ENCODE measurements at places on chromosomes 4 and X.

DNA sequence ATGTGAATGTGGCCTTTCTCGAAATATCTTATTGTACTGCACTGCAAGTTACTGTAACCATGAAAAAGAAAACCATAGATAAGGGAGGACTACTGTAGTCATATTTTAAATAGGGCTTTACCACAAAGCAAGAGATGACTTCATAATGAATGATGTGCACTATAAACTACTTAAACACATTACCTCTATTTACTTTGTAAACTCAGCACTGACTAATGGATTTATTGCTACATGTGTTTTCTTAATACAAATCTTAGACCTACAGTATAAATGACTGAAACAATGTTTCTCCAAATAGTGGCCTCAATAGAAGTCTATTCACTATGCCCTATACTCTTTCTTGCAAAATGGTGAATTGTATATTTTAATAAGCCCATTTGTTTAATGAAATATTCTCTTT, 61.1 kb downstream of the HDX start:
- no peak for DNase-seq
- no peak overlapping the region for H3K4me3 ChIP-seq
- no peak overlapping the region for H3K27ac ChIP-seq
- H3K36me3 ChIP-seq: peaks cover 18% of the 10 kb centered on the region
- no peaks in the 10 kb centered on the region for H3K4me1 ChIP-seq

DNA sequence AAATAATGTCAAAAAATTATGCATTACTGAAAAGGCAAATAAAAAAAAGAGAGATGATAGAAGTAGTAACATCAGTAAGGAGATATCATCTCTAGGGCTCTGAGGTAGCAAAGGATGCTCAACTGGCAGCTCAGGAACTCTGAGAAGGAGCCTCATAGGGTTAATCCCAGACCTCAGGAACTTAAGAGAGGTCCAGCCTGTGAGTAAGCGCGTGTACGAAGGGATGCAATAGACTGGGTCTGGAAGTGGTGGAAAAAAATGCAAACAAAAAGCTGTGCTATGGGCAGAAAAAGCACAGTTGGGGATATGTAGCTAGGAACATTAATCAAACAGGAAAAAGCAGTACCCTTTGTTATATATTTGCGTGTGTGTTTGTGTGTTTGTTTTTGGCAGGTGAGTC, 282.0 kb downstream of the GALNTL6 start:
- H3K4me3 ChIP-seq: no peak overlapping the region
- DNase-seq: no peak
- H3K27me3 ChIP-seq: no peaks in the 10 kb centered on the region

DNA sequence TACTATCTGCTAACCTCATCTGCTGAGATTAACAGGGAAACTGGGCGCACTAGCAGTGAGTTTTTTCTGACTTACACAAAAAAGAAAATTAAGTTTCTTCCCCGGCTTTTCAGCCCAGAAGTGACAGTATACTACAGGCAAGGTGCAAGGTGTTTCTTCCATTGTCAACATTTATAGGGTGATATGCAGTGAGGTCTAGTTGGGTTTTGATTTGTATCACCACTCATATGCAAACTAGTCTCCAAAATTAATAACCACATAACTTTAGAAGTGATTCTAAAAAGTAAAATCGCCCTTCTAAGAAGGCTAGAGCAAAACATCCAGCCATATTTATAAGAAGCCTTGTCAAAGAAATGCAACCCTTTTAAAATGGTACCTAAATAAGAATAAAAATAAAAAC, 640.1 kb downstream of the ARAP2 start:
- no peak overlapping the region for H3K4me3 ChIP-seq
- no peaks in the 10 kb centered on the region for H3K4me1 ChIP-seq
- no peaks in the 10 kb centered on the region for H3K36me3 ChIP-seq
- no peak for DNase-seq
- no peak overlapping the region for H3K27ac ChIP-seq
- H3K27me3 ChIP-seq: no peaks in the 10 kb centered on the region

DNA sequence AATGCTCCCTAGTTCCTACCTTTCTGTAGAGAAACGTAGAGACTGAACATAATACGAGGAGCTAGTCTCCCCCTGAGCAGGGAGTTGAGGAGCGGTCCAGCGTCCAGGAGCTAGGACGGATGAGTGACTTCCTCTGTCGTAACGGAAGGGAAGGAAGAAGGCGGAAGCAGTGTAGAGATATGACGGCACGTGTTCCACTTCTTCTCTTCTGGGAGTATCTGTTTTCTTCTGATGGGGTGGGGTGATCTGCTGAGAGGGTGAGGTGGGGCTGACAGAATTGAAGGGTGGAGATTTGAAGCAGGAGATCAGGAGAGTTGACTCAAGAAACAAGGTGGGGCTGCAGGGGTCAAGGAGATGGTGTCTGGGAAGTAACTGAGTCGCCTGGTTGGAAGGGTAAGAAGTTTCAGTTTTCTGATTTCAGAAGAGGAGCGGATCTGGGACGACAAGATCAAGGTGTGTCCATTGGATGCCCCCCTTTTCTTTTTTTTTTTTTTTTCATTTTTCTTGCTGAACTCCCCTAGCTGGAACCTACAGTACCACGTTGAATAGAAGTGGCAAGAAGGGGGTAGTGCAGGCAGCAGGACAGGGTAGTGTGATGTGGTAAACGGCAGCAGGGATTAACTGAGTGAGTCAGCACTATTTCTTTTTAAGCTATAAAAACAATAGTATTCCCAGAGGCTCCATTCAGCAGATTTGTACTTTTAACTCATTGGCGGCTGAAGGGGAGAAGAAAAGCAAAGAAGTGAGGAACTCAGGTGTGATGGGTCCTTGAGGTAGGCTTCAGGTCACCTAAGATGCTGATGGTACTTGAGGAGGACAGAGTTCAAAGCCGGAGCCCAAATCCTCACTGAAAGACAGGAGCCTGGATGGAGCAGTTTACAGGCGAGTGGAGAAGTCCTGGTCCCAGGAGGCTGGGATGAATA, 50.8 kb upstream of the SETD7 start:
- DNase-seq: no peak
- no peak overlapping the region for H3K4me3 ChIP-seq
- H3K36me3 ChIP-seq: no peaks in the 10 kb centered on the region
- peaks cover 5% of the 10 kb centered on the region for H3K27me3 ChIP-seq
- H3K4me1 ChIP-seq: peaks cover 14% of the 10 kb centered on the region

DNA sequence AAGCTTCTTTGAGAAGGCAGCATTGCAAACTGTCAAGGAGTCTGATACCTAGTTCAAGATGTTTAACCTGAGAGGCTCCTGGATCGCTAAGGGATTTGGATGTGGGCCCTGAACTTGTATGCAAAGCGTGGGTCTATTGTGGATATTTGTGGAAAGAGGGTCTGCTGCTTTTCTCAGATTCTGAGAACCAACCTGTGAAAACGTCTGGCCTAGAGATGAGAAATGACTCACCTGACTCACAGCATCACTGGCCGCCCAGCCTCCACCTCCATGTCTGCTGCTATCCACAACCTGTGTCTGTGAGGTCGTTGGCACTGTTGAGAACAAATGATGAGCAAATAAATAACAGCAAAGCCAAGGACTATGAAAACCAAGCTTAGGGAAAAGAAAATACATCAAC, 33.3 kb upstream of the PROM1 start:
- H3K4me1 ChIP-seq: peaks cover 2% of the 10 kb centered on the region
- no peak overlapping the region for H3K27ac ChIP-seq
- H3K4me3 ChIP-seq: no peak overlapping the region
- no peak for DNase-seq
- H3K27me3 ChIP-seq: peaks cover 2% of the 10 kb centered on the region

DNA sequence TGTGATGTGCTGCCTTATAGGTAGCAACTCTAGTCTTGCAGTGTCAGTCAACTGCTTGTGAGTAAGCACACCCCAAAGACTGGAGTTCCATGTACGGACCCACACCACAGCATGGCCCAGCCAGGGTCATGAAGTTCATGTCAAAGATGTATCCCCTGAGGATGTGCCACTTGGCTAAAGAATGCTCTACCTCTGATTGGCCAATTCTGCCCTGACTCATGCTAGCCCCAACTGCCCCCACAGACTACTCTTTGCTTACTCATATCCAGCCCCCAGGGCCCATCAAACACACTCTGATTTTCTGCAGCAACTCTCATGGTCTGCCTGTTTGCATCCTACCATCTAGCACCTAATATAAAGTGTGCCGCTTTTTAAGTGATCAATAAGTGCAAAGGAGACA, 62.5 kb downstream of the CHRDL1 start:
- no peaks in the 10 kb centered on the region for H3K36me3 ChIP-seq
- H3K4me3 ChIP-seq: peak overlapping the region; percentile 65
- DNase-seq: no peak
- H3K4me1 ChIP-seq: peaks cover 38% of the 10 kb centered on the region
- peaks cover 2% of the 10 kb centered on the region for H3K27me3 ChIP-seq
- peak overlapping the region; percentile 78 for H3K27ac ChIP-seq

- peak overlapping the region; percentile 64 for H3K27ac ChIP-seq
- H3K4me3 ChIP-seq: peak overlapping the region; percentile 86
- no peak for DNase-seq
- H3K27me3 ChIP-seq: peaks cover 1% of the 10 kb centered on the region
- peaks cover 2% of the 10 kb centered on the region for H3K4me1 ChIP-seq
Measured at GRCh38 chrX:46759645-46759974, 692 bp upstream of the SLC9A7 start.

- no peak overlapping the region for H3K4me3 ChIP-seq
- no peak overlapping the region for H3K27ac ChIP-seq
- no peak for DNase-seq
Measured at GRCh38 chrX:101749436-101749835, 89.8 kb upstream of the ARMCX2 start.

GRCh38 chr4:106679063-106679462, 310.5 kb upstream of the GIMD1 start:
- H3K4me1 ChIP-seq: no peaks in the 10 kb centered on the region
- H3K36me3 ChIP-seq: no peaks in the 10 kb centered on the region
- H3K27me3 ChIP-seq: no peaks in the 10 kb centered on the region
- no peak overlapping the region for H3K27ac ChIP-seq
- no peak for DNase-seq

DNA sequence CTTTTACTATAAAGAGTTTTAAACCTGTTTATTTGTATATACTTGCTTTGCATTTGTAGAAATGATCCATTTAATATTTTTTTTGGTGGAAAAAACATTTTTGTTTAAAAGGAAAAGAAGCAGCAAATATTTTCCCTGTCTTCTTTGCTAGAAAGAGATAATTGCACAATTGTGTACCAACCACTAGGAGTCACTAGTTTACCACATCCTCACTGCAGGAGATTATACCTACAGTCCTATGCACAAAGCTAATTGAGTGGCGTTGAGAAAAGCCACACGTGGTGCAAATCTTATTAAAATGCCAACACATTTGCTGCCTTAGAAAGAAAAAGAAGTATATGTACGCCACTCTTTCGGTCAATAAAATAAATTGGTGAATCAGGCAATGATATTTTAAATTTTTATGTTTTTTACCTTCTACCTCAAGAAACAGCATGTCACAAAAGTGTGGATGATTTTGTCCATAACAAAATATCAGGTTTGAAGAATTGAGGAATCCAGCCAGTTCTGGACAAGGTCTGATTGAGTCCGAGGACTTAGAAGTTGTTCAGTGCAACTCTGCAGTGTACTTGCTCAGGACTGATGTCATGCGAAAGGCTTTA, 102.9 kb downstream of the GRXCR1 start:
- DNase-seq: no peak
- no peaks in the 10 kb centered on the region for H3K36me3 ChIP-seq
- no peak overlapping the region for H3K27ac ChIP-seq
- H3K4me1 ChIP-seq: no peaks in the 10 kb centered on the region
- H3K27me3 ChIP-seq: no peaks in the 10 kb centered on the region

DNA sequence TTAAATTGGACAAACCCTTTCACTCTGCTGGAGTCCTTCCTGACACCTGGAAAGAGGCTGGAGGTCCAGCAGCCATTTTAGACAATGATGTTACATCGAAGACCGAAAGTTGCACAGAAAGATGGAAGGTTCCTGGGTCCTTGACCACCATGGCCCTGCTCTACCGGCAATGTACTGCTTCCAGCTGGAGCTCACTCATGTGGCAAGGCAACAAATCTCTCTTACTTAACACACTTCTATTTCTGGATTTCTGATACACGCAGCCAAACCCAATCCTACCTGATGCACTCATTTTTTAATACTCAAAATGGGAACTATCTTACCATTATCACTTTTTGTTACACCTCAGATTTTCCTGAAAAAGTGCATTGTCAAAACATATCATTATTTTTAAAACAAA, 33.1 kb downstream of the DMD start:
- no peak overlapping the region for H3K27ac ChIP-seq
- DNase-seq: no peak
- H3K27me3 ChIP-seq: peaks cover 5% of the 10 kb centered on the region
- H3K36me3 ChIP-seq: no peaks in the 10 kb centered on the region
- H3K4me3 ChIP-seq: no peak overlapping the region

- H3K27ac ChIP-seq: no peak overlapping the region
- no peaks in the 10 kb centered on the region for H3K36me3 ChIP-seq
- peaks cover 29% of the 10 kb centered on the region for H3K4me1 ChIP-seq
- peak; percentile 81 for DNase-seq
Measured at GRCh38 chr4:133151691-133152329, 2.7 kb downstream of the PCDH10 start.

GRCh38 chrX:127519323-127519722, 532.9 kb downstream of the ACTRT1 start:
- H3K27ac ChIP-seq: no peak overlapping the region
- H3K36me3 ChIP-seq: peaks cover 5% of the 10 kb centered on the region
- H3K27me3 ChIP-seq: no peaks in the 10 kb centered on the region
- H3K4me3 ChIP-seq: no peak overlapping the region

DNA sequence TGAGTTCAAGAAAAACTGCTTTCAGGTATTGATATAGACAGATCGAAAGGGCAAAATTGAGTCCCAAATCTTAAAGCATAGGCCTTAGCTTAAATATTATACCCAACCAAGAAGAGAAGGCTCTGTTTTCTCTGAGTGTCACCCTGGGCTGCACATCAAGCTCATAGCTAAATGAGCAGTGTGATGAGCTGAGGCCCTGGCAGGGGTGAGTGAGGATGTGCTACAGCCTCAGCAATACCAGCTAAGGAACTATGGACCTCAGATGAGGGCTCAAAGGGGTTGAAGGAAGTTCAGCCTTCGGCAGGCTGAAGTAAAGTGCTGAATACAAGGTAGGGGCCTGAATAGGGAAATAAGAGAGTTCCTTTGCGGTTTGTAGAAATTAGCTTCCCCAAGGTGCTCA, 79.3 kb downstream of the FAM114A1 start:
- H3K36me3 ChIP-seq: no peaks in the 10 kb centered on the region
- H3K4me1 ChIP-seq: peaks cover 14% of the 10 kb centered on the region
- DNase-seq: no peak
- H3K27ac ChIP-seq: no peak overlapping the region
- no peak overlapping the region for H3K4me3 ChIP-seq

GRCh38 chrX:68464796-68465195, 31.5 kb upstream of the OPHN1 start:
- no peaks in the 10 kb centered on the region for H3K36me3 ChIP-seq
- no peak overlapping the region for H3K4me3 ChIP-seq
- H3K4me1 ChIP-seq: no peaks in the 10 kb centered on the region
- no peaks in the 10 kb centered on the region for H3K27me3 ChIP-seq
- DNase-seq: no peak
- H3K27ac ChIP-seq: no peak overlapping the region

GRCh38 chr4:67575232-67576058, 16.9 kb downstream of the STAP1 start:
- no peak overlapping the region for H3K4me3 ChIP-seq
- DNase-seq: no peak
- H3K36me3 ChIP-seq: no peaks in the 10 kb centered on the region
- no peaks in the 10 kb centered on the region for H3K4me1 ChIP-seq
- H3K27me3 ChIP-seq: no peaks in the 10 kb centered on the region
- H3K27ac ChIP-seq: no peak overlapping the region

GRCh38 chr4:171875291-171875690, 62.1 kb downstream of the GALNTL6 start:
- H3K4me1 ChIP-seq: peaks cover 4% of the 10 kb centered on the region
- no peak overlapping the region for H3K4me3 ChIP-seq
- H3K27me3 ChIP-seq: no peaks in the 10 kb centered on the region
- DNase-seq: no peak
